NCI-H748 treated with DMSO at 0.1 percent for 48 hours (cell line): ENCODE measurements at places on chromosomes 5 and 9.
A peak's percentile ranks its signal among the peaks of the same experiment; 100 is the strongest.

- DNase-seq, result no peak
Measured at GRCh38 chr9:130498918-130499698, 54.3 kb downstream of the ASS1 start.

DNA sequence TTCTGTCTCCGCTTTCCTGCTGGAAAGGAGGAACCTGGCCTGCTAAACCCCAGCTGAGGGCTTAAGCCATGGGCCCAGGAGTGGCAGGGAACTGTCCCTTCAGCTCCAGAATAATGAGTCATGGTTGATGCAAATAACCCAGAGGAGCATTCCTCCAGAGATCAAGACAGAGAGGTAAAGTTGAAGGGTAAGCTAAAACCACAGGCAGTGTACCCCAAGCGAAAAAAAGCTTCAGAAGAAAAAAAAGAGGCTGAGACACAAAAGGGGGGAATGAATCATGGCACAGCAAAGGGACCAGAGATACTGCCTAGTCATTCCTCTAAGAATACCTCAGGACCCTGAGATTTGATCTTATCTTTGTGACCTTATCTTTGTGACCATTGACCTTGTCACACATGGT, 199.5 kb upstream of the TAS2R1 start:
- DNase-seq, result no peak

DNA sequence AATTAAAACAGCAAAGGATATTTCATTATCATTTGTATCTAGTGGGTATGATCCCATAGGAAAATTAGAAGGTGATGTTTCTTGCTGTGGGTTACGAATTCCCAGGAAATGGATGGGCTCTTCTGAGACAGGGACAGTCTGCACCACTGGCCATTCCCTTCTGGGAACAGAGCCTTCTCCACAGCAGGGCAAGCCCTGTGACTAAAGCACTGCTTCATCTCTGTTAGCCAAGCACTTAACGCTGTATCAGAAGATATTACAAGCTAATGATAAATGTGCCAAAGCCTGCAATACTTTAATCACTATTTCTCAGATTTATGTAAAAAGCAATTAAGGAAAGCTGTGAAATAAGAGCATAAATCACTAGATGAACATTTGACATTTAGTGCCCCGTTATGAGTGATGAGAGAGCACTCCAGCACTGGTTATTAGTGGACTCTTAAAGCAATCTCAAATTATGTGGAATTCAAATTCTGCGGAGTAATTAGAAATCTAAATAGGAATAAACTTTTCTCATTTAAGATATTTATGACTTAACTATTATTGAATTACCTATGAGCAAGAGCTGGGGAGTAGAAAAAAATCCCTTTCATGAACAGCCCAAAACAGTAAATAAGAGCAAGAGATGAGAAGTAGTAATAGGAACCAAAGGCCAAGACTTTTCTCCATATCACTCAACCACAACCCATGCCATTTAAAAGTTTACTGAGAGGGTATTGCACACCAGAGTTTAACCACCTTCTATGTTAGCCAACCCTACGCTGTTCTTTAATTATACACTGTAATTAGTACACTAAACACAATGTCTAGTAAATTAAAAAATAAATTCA, 49.2 kb downstream of the FAM240B start:
- DNase-seq, result no peak

DNA sequence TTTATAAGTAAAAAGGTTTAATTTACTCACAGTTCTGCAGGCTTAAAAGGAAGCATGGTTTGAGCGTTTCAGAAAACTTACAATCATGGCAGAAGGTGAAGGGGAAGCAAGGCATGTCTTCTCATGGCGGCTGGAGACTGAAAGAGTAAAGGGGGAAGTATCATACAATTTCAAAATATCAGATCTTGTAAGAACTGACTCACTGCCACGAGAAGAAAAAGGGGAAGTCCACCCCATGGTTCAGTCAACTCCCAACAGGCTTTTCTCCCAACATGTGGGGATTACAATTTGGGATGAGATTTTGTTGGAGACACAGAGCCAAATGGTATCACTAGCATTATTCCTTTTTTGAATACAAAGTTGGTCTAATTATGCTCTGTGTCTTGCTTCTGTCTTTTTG, 627.9 kb upstream of the ST8SIA4 start:
- DNase-seq, result no peak

DNA sequence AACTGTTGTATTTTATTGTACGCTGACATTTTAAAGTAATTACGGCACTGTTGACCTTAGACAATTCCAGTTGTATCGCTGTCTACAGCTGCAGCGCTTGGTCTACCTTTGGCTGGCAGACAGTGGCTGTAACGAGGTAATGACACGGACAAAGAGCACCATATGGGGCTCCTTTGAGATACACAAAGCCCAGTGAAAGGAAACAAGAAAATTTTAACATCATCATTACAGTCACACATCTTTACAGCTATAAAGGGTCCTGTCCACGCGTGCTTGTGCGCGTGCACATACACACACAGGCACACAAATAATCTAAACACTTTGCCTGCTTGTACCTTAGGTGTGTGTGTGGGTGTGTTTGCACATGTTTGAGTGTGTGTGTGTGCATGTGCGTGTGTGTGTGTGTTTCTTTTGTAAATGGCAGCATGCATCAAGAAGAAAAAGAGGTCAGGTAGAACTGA, 946.0 kb downstream of the NR2F1-AS1 start:
- DNase-seq, result peak; percentile 99
